ENCODE measurements at places on chromosomes 4 and X.

DNA sequence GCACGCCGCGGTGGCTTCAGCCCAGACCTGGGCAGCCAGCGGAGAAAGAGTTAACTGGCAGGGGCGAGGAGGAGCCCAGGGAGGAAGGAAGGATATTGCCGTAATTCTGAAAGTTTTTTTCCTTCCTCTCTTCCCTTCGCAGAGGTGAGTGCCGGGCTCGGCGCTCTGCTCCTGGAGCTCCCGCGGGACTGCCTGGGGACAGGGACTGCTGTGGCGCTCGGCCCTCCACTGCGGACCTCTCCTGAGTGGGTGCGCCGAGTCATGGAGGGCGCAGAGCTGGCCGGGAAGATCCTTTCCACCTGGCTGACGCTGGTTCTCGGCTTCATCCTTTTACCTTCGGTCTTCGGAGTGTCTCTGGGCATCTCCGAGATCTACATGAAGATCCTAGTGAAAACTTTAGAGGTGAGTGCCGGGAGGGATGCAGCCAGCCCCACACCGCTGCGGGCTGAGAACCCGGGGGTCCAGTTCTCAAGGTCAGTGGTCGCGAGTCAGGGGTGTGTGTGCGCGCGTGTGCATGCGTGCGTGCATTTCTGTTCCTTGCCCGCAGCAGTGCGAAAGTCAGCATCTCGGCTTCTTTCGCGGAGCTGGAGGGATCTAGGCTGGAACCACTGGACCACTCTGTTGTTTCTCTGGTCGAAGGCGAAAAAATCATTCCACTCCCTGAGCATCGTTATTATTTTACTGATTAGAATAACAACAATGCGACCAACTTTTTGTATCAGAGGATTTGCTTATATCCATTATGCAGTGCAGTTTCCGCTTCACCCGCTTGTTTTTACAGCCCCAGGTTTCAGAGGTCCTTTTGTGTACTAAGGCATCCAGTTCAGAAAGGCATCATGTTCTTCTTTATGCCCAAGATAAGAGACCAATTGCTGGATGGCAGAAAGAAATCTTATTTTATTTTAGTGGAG, 709 bp downstream of the GPAT3 start:
- no peak for DNase-seq

- DNase-seq: no peak
Measured at GRCh38 chrX:17596061-17596460, 141.2 kb upstream of the SCML1 start.

DNA sequence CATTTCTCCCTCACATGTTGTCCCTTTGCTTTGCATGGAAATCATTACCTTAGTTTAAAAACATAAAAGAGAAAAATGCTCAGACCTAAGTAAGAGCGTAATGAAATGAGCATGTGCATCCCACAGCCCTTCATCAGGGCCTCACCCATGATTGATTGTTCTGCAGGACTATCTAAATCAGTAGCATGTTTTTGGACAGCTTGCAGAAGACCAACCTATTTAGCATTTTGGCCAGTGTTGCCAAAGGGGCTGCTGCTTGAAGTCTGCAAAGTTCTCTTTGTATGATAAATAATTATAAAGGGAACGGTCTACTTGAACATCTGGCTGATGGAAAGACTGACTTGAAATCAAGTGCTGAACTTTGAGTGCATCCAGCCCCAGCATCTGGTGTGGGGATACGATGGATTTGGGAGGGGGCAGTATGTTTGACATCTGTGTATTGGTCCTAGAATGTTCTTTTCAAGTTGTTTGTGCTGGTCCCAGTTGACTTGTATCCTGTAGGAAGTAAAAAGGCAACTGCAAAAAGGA, 76.1 kb upstream of the LIMCH1 start:
- no peak for DNase-seq

GRCh38 chr4:1290165-1290977, 680 bp downstream of the MAEA start:
- no peak for DNase-seq

- no peak for DNase-seq
Measured at GRCh38 chr4:60359746-60360367, 840.3 kb upstream of the ADGRL3 start.

DNA sequence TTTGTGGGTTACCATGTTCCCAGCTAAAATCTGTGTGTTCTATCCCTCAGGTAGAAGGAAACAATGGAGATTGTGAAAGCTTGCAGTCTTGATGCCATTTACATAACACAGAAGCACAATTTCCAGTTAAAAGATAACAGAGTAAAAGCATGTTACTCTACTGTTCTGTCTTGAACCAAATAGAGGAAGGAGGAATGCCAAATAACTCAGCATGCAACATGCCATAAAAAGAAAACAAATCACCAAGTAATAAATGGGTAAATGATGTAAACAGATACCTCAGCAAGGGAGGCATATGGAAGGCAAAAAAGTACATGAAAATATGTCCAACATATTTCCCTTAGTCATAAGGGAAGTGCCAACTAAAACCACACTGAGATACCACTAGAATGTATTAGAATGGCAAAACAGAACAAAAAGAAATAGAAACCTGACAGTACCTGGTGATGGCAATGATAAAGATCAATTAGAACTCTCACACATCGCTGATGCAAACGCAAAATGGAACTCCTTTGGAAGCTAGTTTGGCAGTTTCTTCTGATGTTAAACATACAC, 502.6 kb upstream of the HS3ST1 start:
- no peak for DNase-seq

DNA sequence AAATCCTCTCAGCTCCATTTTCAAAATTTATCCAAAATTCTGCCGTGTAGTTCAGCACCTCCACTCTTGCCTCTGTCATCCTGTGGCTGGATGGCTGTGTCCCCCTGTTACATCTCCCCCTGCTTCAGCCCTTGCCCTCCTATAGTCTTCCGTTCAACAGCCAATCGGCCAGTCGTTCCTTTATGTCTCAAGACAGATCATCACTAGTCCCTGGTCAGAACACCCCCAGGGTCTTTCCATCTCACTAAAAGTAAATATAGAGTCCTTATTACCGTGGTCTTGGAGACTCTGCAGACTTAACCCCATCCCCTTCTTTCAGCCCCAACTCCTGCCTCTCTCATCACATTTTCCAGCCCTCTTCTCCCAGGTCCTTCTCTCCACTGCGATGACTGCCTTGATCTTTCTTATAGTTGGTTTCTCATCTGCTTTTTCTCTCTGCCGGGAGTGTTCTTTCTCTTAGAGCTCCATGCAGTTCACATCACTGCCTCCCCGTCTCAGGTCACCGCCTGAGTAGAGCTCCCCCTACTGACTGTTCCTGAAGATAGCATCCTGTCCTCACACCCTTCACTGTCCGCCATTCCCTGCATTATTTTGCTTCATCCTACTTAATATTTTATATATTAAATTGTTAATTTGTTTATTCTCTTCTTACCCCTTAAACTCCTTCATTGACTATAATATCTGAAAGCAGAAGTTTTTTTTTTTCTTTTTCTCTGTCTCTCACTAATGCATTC, 736.9 kb upstream of the MAGEB2 start:
- no peak for DNase-seq

Data from stimulated activated CD8-positive, alpha-beta memory T cell treated with anti-CD3 and anti-CD28 coated beads, Interleukin-4, amount 100 ng/mL, for 24 hours (primary cell).